ENCODE measurements at places on chromosomes 16 and 17. TPM values are rescaled to one million over a fixed set of nuclear protein-coding genes. Genes with fewer than 3 reads are reported as not detected.

The PRR35 gene
- not detected for total RNA-seq

The CCL13 gene
- not detected for total RNA-seq

- no peak overlapping the region for H3K27ac ChIP-seq
- H3K4me3 ChIP-seq = no peak overlapping the region
- H3K27me3 ChIP-seq = no peaks in the 10 kb centered on the region
- no peak for DNase-seq
Measured at GRCh38 chr17:63665527-63666214, 34.3 kb downstream of the LIMD2 start.

The GCGR gene
- not detected for total RNA-seq

The ADAP2 gene
- total RNA-seq = 1.3 TPM

The EVPLL gene
- not detected for total RNA-seq

The IL17C gene
- total RNA-seq = not detected

- DNase-seq = no peak
- no peak overlapping the region for H3K4me3 ChIP-seq
- H3K27ac ChIP-seq = no peak overlapping the region
- H3K27me3 ChIP-seq = peaks cover 6% of the 10 kb centered on the region
Measured at GRCh38 chr17:69961501-69962145, 113.4 kb upstream of the KCNJ16 start.

The PKMYT1 gene
- total RNA-seq = 23.2 TPM
